ENCODE measurements at places on chromosomes 4 and X. TPM values are rescaled to one million over a fixed set of nuclear protein-coding genes. Genes with fewer than 3 reads are reported as not detected.

DNA sequence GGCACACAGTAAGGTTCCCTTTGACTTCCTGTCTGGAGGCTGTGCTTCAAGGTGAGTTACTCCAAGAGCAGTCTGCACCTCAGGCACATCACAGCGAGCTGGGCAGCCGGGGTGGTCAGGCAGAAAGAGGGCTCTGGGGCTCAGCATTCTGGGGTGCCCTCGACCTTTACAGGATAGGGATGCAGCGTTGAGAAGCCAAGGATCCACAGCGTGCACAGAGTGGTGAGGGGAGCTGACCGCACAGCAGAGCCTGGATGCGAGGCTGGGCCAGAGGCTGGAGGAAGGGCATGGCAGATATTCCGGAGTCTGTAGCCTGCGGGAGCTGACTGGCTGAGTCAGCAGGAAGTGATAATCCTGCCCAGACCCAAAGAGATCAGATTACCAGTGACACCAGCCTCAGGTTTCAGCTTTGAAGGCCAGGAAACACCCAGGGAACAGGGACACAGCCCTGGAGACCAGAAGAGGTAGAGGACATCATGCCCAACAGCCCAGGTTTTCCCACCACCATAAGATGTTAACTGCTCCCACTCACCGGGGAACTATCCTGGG, 38.4 kb upstream of the PDLIM3 start:
- H3K36me3 ChIP-seq, result no peaks in the 10 kb centered on the region
- H3K27ac ChIP-seq, result no peak overlapping the region
- H3K4me3 ChIP-seq, result no peak overlapping the region
- peak; percentile 87 for DNase-seq
- no peaks in the 10 kb centered on the region for H3K27me3 ChIP-seq
- H3K4me1 ChIP-seq, result no peaks in the 10 kb centered on the region

DNA sequence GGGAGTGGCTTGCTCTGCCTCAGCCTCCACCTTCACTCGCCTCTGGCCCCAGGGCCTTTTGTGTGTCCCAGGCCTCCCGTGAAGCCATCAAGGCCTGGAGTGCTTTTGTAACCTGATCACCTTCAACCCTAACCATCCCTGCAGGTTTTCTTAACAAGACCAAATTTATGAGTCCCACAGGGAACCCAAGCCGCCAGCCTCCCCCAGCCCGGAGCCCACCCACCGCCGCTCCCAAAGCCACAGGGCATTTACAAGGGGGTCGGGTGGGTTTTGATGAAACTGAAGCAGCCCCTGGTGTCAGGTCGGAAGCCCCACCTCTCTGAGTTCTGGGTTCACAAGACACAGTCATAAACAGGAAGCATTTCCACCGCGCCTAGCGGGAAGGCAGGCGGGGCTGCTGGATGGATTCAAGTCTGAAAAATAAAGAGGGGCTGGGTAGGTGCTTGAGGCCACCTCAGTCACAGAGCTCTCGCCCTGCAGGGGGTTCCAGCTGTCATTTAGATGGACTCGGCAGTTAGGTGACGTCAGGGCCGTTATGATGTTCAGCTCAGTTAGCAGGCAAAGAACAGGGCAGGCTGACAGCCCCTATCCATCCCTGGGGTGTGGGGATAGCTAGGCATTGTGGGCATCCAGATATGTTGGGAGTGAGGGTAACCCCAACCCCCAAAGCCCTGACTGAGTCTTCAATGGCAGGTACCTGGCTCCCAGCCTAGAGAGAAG, 128.5 kb downstream of the BCOR start:
- H3K4me3 ChIP-seq, result no peak overlapping the region
- no peak overlapping the region for H3K27ac ChIP-seq
- no peaks in the 10 kb centered on the region for H3K36me3 ChIP-seq
- peak; percentile 88 for DNase-seq

DNA sequence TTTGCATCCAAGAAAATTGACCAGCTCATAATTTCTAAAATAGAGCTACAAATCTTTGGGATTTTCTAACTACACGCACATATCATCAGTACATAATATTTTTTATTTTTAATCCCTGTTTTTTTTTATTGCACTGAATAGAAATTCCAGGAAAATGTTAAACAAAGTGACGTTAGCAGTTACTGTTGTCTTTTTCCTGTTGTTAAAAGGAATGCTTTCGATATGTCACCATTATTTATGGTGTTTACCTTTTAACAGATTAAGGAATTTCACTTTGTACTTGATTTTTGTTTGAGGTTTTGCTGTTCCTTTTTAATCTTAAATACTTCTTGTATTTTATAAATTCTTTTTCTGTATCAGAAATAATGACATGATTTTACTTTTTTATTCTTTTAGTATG, 89.7 kb downstream of the TMEM144 start:
- no peak overlapping the region for H3K27ac ChIP-seq
- H3K4me3 ChIP-seq, result peak overlapping the region; percentile 65
- no peaks in the 10 kb centered on the region for H3K36me3 ChIP-seq
- DNase-seq, result no peak

GRCh38 chr4:67883458-67883857, 344 bp downstream of the TMPRSS11D start:
- H3K27me3 ChIP-seq, result no peaks in the 10 kb centered on the region
- no peak overlapping the region for H3K4me3 ChIP-seq
- no peaks in the 10 kb centered on the region for H3K36me3 ChIP-seq
- DNase-seq, result no peak

- H3K4me3 ChIP-seq, result no peak overlapping the region
- H3K36me3 ChIP-seq, result no peaks in the 10 kb centered on the region
- no peak overlapping the region for H3K27ac ChIP-seq
- H3K4me1 ChIP-seq, result no peaks in the 10 kb centered on the region
- H3K27me3 ChIP-seq, result no peaks in the 10 kb centered on the region
- no peak for DNase-seq
Measured at GRCh38 chr4:36254371-36254770, 10.1 kb upstream of the ARAP2 start.

DNA sequence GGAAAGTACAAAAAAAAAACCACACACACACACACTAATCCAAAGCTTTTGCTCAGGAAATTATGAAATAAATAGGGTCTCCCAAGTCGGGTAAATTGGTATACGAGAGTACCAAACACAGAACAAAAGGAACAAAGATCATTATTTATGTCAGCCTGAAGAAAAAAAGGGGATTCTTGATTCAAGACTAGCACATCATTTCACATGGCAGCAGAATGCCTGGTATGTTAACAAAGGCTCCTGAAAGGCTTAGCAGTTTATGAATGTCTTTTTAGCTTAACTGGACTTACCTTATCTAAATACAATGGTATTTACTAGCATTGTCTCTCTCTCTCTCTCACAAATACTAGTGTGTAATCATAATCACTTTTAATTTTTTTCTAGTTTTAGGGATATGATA, 11.3 kb downstream of the RAP2C start:
- no peaks in the 10 kb centered on the region for H3K4me1 ChIP-seq
- H3K4me3 ChIP-seq, result peak overlapping the region; percentile 58
- H3K36me3 ChIP-seq, result peaks cover 56% of the 10 kb centered on the region
- no peak overlapping the region for H3K27ac ChIP-seq

DNA sequence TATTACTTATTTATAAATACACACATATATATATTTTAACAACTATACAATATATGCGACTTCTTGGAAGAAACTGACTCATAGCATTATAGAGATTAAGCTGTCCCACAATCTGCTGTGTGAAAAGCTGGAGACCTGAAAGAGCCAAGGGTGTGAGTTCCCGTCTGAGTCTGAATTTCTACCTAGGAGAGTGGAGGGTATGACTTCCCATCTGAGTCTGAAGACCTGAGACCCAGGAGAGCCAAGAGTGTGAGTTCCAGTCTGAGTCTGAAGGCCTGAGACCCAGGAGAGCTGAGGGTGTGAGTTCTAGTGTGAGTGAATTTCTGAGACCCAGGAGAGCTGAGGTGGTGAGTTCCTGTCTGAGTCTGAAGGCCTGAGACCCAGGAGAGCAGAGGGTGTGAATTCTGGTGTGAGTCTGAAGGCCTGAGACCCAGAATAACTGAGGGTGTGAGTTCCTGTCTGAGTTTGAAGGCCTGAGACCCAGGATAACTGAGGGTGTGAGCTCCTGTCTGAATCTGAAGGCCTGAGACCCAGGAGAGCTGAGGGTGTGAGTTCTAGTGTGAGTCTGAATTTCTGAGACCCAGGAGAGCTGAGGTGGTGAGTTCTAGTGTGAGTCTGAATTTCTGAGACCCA, 8.9 kb upstream of the P2RY8 start:
- H3K36me3 ChIP-seq, result no peaks in the 10 kb centered on the region
- H3K27me3 ChIP-seq, result no peaks in the 10 kb centered on the region
- H3K4me1 ChIP-seq, result no peaks in the 10 kb centered on the region

GRCh38 chrX:153321381-153322124, at the start of gene PNMA6F:
PNMA6F (minus strand) TSS chrX:153321767; CDS start chrX:153320674, 1,093 bp downstream.
- peaks cover 7% of the 10 kb centered on the region for H3K27me3 ChIP-seq
- DNase-seq, result peak; percentile 53

DNA sequence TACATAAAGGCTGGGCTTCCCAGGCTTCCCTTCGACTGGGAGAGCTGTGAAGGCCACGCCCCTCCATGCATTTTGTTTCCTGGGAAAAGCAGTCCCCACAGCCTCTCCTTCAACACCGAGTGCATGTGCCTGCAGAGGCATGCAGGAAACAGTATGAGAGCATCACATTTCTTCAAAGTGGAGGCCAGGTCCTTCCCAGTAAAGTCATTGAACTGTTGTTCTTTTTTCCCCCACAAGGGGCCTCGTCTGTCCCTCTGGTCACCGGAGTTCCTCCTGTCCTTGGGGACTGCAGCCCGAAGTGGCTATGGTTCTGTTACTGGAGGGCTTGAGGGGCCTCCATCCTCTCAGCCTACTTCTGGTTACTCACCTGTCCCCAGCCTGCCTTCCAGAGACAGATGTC, 56.0 kb downstream of the RAI2 start:
- H3K4me1 ChIP-seq, result no peaks in the 10 kb centered on the region
- DNase-seq, result peak; percentile 64
- H3K27me3 ChIP-seq, result no peaks in the 10 kb centered on the region
- no peak overlapping the region for H3K4me3 ChIP-seq
- H3K27ac ChIP-seq, result no peak overlapping the region

- H3K27me3 ChIP-seq, result no peaks in the 10 kb centered on the region
- H3K36me3 ChIP-seq, result no peaks in the 10 kb centered on the region
- H3K4me1 ChIP-seq, result no peaks in the 10 kb centered on the region
- no peak for DNase-seq
- no peak overlapping the region for H3K27ac ChIP-seq
- H3K4me3 ChIP-seq, result no peak overlapping the region
Measured at GRCh38 chrX:25531096-25531495, 515.3 kb upstream of the ARX start.

DNA sequence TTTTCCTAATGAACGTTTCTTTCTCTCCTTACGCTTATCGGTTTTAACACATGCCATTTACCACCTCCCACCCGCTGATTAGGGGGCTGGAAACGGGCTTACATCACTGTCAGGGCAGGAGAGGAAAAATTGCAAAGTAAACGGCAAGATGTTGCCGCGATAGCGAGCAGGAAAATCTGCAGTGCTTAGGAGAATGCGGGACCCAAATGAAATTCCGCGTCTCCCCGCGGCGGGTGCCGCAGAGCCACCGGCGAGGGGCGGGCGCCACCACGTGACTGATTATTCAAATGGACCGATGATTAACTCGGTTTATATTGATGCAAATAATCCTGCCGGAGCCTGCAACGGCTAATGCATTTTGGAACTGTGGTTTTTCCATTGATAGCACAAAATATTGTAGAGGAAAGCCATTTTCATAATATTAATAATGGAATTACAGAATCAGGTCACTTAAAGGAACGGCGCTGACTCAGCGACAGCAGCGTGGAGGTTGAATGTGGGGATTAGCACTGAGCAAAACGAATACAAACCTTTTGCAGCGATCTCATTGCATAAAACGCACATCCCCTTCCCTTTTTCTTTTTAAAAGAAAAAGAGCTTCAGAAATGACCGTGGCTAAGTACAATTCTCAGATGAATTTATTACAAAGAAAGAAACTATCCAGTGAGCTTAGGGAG, 224.2 kb downstream of the STIM2 start:
- no peaks in the 10 kb centered on the region for H3K36me3 ChIP-seq
- DNase-seq, result peak; percentile 87
- no peak overlapping the region for H3K27ac ChIP-seq
- peaks cover 31% of the 10 kb centered on the region for H3K27me3 ChIP-seq
- peaks cover 8% of the 10 kb centered on the region for H3K4me1 ChIP-seq

- no peak overlapping the region for H3K27ac ChIP-seq
- H3K4me1 ChIP-seq, result no peaks in the 10 kb centered on the region
- no peak for DNase-seq
- no peaks in the 10 kb centered on the region for H3K27me3 ChIP-seq
- H3K36me3 ChIP-seq, result no peaks in the 10 kb centered on the region
Measured at GRCh38 chr4:36676139-36677050, 395.0 kb downstream of the DTHD1 start.

DNA sequence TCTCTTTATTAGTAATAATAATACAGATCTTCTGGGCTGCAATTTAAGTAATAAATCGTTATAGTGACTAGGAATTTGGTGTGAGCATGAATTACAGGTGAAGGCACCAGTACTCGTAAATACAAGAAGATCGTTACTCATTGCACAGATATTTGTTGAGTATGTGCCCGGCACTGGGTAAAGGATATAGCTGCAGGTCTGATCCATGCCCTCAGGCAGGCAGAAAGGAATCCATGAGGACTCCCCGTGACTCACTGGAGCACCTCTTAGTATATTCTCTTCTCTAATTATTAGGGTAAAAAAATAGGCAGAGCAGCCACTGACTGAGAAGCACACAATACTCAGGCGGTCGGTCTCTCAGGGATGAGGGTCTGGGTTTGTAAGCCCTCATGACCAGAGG, 868.3 kb downstream of the RAB28 start:
- no peaks in the 10 kb centered on the region for H3K27me3 ChIP-seq
- no peaks in the 10 kb centered on the region for H3K4me1 ChIP-seq
- H3K27ac ChIP-seq, result no peak overlapping the region
- no peaks in the 10 kb centered on the region for H3K36me3 ChIP-seq
- no peak overlapping the region for H3K4me3 ChIP-seq

GRCh38 chrX:118508635-118509034, 13.0 kb downstream of the DOCK11 start:
- no peak overlapping the region for H3K4me3 ChIP-seq
- H3K4me1 ChIP-seq, result no peaks in the 10 kb centered on the region
- H3K27ac ChIP-seq, result no peak overlapping the region
- no peaks in the 10 kb centered on the region for H3K27me3 ChIP-seq
- no peaks in the 10 kb centered on the region for H3K36me3 ChIP-seq
- DNase-seq, result no peak

- no peak overlapping the region for H3K27ac ChIP-seq
- peaks cover 85% of the 10 kb centered on the region for H3K27me3 ChIP-seq
- DNase-seq, result no peak
- peaks cover 2% of the 10 kb centered on the region for H3K4me1 ChIP-seq
- H3K4me3 ChIP-seq, result no peak overlapping the region
- no peaks in the 10 kb centered on the region for H3K36me3 ChIP-seq
Measured at GRCh38 chr4:26959654-26960047, 99.0 kb downstream of the STIM2 start.

ENPP6 gene
- total RNA-seq, result 0.07 TPM

SOD3 gene
- 5.4 TPM for total RNA-seq

PRRG1 gene
- 2.9 TPM for total RNA-seq

TMEM33 gene
- total RNA-seq, result 39.1 TPM

EDA gene
- 59.0 TPM for total RNA-seq

DDX60 gene
- total RNA-seq, result 1.6 TPM

MFAP3L gene
- 25.3 TPM for total RNA-seq

CXCL11 gene
- total RNA-seq, result not detected

SHOX gene
- not detected for total RNA-seq

IL1RAPL1 gene
- total RNA-seq, result 0.19 TPM

MAGEA9B gene
- total RNA-seq, result not detected

SSX1 gene
- not detected for total RNA-seq

ETDB gene
- total RNA-seq, result not detected

SLC35A2 gene
- 27.1 TPM for total RNA-seq

NHSL2 gene
- 11.2 TPM for total RNA-seq

BEND2 gene
- not detected for total RNA-seq

DMP1 gene
- total RNA-seq, result not detected

CSAG1 gene
- not detected for total RNA-seq

All from endodermal cell (in vitro differentiated cells).